Tibial artery (tissue), 4 donors: ENCODE measurements at places on chromosomes 2 and 18.

DNA sequence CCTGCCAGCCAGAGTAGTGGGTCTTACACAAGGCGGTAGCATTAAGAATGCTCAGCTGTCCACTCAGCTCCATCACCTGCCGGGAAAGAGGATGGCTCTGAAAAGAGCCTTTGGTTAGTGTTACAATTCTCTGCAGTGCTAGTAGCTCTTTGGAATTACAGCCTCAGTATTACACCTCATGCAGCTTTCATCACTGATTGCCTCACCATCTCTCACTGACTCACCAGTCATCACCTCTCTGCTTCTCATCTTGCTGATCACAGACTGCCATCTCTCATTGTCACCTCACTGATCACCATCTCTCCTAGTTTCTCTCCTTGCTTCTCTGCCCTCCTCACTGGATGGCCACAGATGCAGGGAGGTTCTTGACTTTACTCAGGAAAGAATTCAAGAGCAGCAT is 573.5 kb upstream of the SETBP1 start:
- DNase-seq, result no peak

DNA sequence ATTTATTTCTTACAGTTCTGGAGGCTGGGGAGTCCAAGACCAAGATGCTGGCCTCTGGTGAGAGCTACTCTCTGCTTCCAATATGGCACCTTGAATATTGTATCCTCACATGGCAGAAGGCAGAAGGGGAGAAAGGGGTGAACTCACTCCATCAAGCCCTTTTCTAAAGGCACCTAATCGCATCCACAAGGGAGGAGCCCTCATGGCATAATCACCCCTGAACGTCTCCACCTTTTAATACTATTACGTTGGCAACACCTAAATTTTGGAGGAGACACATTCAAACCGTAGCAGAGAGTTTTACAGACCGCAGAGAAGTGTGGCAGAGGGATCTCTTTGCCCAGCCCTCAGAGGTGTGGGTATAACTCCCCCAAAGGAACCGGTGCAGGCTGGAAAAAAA is 142.6 kb upstream of the BCL2L11 start:
- no peak for DNase-seq

- DNase-seq, result no peak
Measured at GRCh38 chr2:126359494-126359893, 296.5 kb upstream of the GYPC start.

DNA sequence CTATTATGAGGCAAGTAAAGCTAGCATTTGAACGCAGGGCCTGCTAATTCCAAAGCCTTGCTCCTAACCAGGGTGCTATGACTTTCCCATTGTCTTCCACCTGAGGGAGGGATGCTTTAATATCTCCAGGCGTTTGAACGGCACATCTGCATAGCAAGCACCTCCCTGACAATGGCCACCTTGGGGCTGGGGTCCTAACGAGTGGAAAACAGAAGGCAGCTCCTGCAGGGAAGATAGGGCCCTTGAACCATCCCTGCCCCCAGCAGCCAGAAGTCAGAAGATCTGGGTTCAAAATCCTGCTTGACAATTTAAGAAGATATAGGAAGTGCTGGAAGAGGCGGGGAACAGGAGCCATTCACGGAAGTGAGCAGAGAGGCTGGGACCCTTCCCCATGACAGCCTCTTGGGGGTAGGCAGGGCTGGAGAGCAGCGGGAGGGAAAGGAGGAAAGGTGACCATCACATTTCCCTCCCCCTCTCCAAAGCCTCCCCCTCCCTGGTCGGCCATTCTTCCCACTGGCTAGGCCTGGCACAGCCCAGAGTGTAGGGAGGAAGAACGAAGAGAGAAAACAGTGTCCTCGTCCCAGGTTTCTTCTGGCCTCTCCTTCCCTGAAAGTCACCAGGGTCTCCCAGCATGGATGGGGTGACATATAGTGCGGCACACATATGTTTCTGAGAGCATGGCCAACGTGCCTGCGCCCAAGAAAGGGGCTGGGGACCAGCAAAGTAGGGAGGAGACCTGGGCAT is 73.5 kb downstream of the EMX1 start:
- DNase-seq, result no peak

DNA sequence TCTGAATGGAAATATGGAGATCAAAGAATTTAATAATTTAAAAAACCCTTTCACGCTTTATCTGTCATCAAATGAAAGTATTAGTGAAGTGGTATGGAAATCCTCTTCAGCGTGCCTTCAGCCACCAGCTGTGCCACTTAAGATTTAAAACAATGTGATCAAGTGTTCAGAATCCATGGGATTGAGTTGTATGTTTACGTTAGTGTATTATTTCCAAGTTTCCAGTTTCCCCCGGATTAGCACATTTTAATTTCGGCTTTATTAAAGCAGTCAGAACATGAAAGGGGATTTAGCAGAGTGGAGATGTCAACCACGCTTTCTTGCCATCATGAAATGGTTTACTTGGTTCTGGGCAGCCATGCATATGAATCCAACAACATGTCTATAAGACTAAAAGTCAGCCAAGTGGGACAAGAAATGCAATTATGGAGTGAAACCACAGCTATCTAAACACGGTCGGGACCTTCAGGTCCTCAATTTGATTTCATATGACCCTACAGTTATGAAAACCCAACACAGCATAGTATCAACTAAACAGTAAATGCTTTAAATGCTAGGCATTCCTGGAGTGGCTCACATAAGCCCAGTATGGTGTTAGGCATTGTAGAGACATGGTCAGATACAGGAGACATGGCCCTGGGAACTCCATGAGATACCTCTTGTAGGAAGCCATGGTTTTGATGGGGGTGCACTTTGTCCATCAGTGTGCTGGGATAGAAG is 224.9 kb upstream of the EPAS1 start:
- no peak for DNase-seq

GRCh38 chr2:79994161-79994560 is 310.4 kb downstream of the LRRTM1 start:
- DNase-seq, result no peak

DNA sequence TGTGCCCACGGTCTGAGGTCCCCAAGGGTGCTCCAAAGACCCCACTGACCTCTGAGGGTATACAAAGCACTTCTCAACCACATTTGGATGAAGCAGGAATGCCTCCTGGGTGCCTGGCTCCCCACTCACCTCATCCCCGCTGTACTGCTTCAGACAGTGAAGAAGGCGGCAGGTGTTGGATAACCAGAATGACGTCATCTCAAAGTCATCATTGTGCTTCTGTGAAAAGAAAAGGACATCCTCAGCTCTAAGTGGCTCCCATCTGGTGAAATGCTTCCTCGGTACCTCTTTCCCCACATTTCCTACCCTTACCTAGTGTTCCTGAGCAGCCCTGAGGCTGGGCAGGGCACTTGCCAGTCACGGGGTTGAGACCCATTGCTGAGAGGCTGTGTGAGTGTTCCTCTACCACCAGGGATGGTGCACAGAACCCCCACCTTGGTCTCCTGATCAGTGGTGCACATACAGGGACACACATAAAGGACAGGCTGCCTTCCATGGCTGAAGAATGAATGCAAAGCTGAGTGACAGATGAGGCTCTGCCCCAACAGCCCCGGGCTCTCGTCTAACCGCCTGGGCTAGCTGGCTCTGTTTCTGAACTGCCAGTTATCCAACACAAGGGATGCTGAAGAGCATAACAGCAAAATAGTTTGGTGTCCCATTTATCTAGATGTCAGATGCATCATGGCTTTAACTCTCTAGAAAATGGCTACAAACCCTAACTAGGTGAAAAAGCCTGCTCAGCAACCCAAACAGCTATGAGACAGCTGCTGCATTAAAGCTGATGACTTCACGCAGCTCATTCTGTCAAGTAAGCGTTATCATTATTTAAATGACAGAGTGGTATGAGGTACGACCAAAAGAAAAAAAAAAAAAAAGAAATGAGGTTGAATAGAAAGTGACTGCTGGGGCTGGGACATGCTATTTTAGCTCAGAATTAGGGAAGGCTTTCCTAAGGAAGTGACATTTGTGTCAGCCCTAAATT is 28.2 kb upstream of the ACAA2 start:
- no peak for DNase-seq

DNA sequence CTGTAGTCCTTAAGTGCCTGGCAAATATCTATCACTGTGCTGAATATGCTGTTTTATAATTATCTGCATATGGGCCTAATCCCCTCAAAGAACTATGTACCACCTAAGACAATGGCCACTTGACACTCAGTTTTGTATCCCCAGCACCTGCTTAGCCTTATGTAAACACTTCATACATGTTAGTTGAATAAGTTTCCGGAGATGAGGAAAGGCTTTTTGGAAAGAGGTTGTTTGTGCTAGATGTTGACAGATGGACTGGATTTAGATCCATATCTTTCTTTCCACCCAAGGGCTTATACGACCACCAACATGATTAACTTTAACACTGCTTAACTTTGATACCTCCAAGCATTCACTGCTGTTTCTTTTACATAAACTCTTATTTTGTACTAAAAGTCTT is 63.3 kb downstream of the FAM228A start:
- no peak for DNase-seq

- DNase-seq, result no peak
Measured at GRCh38 chr2:110807522-110807921, 75.1 kb downstream of the ACOXL start.

DNA sequence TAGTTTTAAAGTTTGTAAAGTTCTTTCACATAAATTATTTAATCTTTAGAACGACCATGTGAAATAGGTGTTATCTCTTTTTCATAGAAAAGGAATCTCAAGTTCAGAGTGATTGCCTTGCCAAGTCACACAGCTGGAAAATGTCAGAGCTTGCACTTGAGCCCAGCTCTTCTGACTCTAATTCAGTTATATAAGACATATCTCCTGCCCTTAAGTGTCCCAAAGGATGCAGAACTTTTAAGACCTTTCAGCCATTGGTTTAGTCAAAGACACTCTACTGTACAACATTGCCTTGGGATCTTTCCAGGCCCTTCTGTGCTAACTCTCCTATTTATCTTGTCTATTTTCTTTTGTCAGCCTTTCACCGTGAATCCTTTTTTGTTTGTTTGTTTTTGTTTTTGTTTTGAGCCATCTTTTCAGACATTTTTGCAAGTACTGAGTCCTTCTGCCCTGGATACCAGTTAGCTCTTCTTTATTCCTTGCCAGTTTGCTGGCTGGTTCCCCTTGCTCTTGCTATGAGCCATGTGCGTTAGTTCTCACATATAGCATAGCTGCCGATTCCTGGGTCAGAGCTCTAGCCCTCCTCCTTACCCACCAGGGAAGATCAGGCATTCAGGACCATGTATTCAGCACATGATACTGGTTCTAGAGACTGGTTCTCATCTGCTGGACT is 160.0 kb upstream of the MYO3B start:
- DNase-seq, result no peak
